NCI-H1417 treated with DMSO at 0.1 percent for 48 hours (cell line): ENCODE measurements at places on chromosomes 11 and 22.

DNA sequence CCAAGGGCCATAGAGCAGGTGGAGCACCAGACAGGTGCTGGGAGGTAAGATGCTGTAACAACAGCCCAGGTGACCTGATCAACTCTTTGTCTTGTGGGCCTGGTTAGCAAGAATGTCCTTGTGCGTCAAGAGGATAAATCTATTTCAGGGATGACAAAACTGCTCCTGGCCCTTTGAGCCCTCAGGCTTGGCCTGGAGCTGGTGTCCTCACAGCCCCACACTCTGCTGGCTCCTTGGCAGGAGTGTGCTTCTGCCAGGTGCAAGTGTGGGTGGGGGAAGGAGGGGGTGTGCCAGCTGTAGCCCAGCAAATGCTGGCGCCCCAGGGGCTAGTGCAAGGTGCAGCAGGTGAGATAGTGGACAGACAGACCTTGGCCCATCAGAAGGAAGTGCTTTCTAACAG is 19.5 kb downstream of the AMPD3 start:
- DNase-seq = no peak

DNA sequence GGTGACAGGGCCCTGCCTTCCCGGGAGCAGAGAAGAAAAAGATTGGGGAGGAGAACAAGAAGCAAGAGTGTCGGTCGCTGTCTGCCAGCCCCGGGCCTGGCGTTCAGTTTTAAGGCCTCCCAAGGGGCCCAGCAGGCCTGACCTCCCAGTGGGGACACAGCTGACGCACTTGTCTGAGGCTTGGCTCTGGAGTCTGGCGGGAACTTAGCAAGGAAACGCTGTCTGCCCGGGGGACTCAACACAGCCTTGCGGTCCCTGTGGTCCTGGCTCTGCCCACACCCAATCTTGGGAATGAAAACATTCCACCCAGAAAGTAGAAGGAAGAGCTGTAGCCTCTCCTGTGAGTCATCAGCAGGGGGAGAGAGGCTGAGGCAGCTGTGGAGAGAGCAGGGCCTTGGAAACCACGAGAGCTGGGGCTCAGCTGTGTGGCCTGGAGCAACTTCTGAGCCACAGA is 54.4 kb downstream of the TRAF6 start:
- no peak for DNase-seq

DNA sequence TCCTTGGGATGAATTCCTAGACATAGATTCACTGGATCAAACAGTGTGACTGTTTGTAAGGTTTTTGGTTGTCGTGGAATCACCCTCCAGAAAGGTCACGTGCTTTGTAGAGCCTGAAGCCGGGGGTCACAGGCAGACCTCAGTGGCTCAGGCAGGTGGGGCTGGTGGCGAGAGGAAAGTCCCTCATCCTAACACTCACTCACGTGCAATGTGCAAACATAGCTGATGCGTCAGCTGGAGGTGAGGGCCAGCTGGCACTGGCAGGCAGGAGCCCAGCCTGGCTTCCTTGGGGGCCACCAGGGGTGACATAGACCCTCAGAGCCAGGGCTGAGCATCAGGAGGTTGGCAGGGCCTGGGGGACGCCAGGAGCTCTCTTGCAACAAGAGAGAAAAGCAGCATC is 90.0 kb downstream of the ARHGAP8 start:
- DNase-seq = no peak

GRCh38 chr11:123062892-123063825 is 1.2 kb upstream of the HSPA8 start:
- DNase-seq = no peak

GRCh38 chr11:134275534-134276395 is at the start of gene GLB1L3:
Gene GLB1L3 (plus strand): TSS chr11:134276379. CDS start chr11:134276741, 362 bp downstream.
- no peak for DNase-seq

DNA sequence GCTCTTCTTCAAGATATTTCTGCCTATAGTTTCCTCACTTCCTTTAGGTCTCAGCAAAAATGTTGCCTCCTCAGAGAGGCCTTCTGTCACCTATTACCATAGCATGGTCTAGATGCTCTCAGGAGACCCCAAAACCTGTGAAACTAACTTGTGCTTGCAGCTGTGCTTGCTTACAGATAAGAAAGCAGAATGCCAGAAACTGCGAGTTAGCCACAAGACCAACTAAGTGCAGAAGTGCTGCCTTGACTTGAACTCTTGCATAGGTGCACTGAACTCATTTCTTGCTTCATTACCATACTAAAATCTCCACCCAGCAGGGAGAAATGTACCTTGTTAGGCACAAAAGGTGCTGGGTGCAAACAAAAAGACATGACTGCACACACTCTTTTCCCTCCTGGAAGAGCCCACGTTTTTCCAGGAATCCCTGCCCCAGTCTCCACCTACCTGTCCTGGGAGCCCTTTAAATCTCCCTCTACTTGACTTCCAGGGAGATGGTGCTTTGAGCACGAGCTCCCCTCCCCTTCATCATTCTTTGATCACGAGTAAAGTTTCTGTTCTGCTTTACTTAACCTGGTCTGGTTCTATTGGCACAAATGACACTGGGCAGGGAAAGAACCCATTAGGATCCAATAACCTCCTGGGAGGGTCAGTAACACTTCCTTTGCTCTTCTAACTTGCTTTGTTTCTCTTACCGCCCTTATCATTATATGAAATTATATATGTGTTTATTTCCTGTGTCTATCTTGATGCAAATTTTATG is 137.7 kb upstream of the DDI1 start:
- DNase-seq = no peak

GRCh38 chr22:39658806-39659463 is 88.4 kb downstream of the CACNA1I start:
- no peak for DNase-seq

DNA sequence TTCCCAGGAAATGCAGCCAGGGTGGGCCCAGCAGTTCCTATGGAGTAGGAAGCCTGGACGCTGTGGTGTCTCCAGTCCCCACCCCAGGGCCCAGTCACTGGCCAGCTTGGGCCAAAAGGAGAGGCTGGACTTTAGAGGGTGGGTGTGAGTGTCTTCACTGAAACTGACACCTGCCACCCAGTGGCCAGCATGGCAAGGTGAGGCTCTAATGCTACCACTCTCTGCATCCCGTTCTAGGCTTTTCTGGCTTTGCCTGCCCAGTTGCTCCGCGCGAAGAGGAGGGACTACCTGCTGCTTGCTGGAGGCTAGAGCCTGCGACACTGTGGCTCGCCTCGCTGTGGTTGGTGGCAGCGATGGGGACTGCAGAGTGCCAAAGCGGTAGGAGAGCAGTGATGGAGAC is 35.4 kb downstream of the C22orf42 start:
- DNase-seq = no peak

GRCh38 chr11:17991783-17992433 is 20.9 kb downstream of the SERGEF start:
- DNase-seq = no peak

GRCh38 chr22:37674951-37675929 is at the start of gene LGALS1:
Gene LGALS1 (plus strand): TSS chr22:37675636. CDS start chr22:37675703, 67 bp downstream.
- no peak for DNase-seq

- no peak for DNase-seq
These were observed 71.6 kb downstream of the PRMT3 start for GRCh38 chr11:20458905-20459632.

DNA sequence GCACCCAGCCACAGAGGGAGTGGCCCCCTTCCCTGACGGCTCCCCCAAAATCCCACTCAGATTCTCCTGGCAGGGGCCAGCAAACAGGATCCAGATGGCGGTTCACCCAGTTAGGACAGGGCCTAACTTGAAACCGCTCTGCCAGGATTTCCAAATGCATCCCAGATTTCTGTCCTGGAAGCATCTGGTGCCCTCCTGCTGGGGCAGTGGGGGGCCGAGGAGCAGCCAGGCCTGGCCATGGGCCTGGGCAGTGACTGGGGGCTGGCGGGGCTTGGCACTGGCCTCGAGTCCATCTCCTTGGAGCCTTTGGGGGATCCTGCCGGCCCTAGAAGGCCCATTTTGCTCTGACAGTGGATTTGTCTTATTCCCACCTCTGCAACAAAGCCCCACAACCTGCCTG is 17.9 kb upstream of the EMID1 start:
- DNase-seq = no peak

GRCh38 chr11:74989260-74989638 is 516 bp downstream of the NEU3 start:
- no peak for DNase-seq

GRCh38 chr22:23180301-23180892 is at the start of gene BCR:
Gene BCR (plus strand): TSS chr22:23180509. CDS start chr22:23180961, 452 bp downstream.
- DNase-seq = no peak

DNA sequence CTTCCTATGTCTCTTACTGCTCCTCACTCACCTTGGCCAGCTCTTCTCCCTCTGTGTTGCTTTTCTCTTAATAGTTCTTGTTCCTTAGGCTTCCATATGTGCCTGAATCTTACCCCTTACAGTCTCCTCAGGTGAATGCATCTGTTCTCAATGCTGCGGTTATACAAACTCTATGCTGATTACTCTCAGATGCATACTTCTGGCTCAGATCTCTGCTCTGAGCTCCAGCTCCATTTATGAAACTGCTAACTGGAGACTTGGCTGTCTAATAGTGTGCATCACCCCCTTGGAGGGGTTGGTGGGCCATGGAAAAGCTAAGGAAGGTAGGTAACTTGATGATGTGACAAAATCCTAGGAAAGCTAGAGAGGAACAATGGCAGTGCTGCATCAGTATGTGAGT is 422.5 kb downstream of the TMEM135 start:
- DNase-seq = no peak

- DNase-seq = no peak
These were observed 4.7 kb downstream of the C11orf52 start for GRCh38 chr11:111923351-111923788.

GRCh38 chr11:134244593-134244992 is 8.6 kb downstream of the THYN1 start:
- no peak for DNase-seq

DNA sequence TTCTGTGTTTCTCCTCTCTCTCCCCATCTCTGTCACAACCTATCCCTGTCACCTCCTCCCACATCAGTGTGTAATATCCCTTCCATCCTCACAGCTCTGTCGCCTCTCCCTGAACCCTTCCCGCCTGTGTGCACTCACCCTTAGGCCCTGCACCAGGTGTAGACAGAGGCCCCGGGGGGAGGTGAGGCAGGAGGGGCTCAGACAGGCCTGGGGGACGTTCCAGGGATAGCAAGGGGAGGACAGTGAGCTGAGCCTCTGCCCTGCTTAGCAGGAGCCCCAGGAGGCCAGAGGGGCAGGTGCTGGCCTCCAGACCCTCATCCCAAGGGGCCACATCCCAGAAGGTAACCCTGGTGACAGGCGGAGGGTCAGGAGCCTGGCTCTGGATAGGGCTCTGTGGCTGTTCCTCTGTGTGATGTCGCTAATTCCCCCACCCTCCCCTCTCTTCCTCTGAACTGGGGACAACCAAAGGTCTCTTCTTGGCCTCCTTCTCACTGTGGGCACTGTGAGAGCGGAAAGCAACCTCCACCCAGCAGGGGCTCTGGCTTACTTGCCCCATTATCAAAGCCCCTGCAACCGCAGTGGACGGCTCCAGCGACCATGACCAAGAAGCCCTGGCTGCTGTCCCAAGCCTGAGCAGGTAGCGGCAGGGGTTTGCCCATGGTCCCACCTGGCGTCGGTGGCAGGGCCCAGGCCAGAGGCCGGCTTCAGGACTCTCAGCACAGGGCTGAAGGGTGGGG is 35.7 kb downstream of the KCNJ4 start:
- no peak for DNase-seq

DNA sequence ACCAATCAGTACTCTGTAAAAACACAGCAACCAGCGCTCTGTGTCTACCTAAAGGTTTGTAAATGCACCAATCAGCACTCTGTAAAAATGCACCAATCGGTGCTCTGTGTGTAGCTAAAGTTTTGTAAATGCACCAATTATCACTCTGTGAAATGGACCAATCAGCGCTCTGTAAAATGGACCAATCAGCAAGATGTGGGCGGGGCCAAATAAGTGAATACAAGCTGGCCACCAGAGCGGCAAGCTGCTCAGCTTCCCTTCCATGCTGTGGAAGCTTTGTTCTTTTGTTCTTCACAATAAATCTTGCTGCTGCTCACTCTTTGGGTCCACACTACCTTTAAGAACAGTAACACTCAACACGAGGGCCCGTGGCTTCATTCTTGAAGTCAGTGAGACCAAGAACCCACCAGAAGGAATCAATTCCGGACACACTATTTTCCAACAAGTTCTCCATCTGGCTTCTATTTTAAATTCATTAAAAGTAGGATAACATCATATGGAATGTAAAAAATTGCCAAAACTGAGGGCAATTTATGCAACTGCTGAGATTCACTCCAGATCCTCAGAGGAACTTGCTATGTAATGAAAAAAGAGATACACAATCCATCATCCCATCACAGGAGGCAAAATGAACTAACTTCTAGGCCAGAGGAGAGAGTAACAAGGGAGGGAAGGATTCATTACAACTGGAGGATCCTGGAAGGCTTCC is 3.1 kb upstream of the PANX1 start:
- no peak for DNase-seq

- no peak for DNase-seq
These were observed 37.0 kb upstream of the DNAJB7 start for GRCh38 chr22:40898850-40899357.

- DNase-seq = no peak
These were observed 3.6 kb downstream of the CLTCL1 start for GRCh38 chr22:19287889-19288288.

GRCh38 chr11:67539550-67539949 is 16.3 kb upstream of the CABP2 start:
- no peak for DNase-seq

DNA sequence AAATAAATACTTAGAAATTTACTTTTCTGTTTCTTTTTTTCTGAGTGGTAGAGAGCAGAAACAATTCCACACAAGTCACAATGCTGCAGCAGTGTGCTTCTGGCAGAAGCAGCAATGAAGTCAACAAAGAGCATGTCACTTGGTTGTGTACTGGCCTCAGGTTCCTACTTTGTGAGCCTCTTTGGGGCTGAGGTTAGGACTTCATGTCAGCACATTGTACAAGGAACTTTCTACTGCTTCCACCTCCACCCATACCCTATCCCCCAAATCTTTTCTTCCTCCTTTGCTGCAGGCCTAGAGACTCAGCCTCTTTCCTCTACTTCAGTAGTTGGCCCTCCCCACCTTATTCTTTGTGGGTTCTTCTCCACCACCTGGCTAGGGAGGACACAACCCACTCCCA is 252.7 kb upstream of the PITPNB start:
- DNase-seq = no peak

DNA sequence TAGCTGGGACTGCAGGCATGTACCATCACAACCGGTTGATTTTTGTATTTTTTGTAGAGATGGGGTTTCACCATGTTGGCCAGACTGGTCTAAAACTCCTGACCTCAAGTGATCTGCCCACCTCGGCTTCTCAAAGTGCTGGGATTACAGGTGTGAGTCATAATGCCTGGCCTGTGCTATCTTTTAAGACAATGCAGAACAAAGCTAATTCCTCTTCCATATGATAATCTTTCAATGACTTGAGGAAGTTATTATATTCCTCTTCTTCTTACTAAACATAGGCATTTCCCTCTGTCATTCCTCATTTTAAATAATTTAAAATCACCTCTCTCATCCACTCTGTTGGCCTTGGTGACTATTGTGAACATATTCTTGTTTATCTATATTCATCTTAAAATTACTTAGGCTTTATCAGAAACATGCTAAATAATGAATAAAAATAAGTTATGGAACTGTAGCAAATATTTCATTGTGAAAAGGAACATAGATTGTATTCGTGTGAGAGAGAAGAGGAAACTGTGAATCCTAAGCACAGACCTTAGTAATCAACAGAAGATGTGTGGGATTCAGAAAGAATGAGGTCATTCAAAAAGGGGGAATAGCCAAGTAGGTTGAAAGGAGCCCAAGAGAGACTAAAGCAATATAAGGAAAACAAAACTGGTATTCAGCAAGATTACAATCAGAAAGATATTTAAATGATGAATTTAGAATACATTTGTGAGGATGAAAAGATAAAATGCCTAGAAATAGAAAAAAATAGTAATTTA is 269.4 kb downstream of the TTC28 start:
- no peak for DNase-seq
